ENCODE measurements at places on chromosomes 3 and 15.
A peak's percentile ranks its signal among the peaks of the same experiment; 100 is the strongest.

DNA sequence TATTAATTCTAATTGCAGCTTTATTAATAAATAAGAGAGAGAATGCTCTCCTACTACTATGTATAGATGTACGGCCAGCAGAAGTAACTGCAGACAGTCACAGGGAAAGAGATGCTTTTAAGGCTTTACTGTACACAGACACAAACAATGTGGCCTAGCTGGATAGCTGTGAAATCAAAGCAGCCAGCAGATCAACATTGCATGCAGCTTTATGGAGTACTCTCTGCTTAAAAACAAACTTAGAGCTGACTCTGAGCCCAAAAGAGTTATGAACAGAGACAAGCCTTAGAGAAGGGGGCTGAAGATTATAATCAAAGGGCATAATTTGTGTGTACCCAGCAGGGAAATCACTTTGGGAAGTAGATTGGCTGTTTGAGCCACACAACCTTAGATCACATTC is 47.2 kb downstream of the CADM2 start:
- no peak for DNase-seq

GRCh38 chr3:168782193-168782592 is 686.5 kb upstream of the GOLIM4 start:
- no peak for DNase-seq

DNA sequence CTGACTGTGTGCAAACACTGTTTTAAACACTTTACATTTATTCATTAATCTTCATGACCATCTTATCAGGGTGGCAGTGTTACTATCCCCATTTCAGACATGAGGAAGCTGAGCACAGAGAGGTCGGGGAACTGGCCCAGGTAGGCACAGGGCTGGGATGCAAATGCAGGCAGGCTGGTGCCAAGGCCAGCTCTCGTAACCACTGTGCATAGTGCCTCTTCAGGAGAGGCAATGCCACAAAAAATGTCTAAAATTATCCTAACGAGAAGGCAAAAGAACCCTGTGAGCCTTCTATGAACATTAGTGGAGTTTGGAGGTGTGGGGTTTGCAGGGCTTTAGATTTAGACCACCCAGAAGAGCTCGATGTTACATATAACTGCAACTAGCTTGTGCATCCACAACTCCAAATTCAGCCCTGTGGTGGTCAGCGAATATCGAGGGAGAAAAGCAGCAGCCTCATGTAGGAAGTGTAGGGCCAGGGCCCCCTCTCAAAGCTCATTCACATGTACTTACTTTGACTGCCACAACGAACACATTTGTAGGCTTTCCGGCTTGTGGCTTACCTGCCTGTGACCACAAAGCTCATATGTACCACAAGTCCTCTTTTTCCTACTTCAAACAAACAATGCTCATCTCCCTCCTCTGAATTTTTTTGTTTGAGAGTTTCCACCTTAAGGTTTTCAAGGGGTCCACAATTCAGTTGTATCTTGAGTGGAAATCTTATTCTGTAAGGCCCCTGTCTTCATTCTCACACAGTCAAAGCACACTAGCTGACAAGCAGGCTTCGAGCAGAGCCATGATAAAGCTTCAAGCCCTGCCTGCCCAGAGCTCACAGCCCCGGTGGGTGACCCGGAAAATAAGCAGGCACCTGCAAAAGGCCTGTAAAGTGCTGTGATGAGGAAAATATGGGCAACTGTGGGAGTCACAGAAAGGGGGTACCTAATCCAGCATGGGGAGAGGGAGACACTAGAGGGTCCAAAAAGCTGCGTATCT is 722.9 kb upstream of the CFAP20DC start:
- peak; percentile 45 for DNase-seq

DNA sequence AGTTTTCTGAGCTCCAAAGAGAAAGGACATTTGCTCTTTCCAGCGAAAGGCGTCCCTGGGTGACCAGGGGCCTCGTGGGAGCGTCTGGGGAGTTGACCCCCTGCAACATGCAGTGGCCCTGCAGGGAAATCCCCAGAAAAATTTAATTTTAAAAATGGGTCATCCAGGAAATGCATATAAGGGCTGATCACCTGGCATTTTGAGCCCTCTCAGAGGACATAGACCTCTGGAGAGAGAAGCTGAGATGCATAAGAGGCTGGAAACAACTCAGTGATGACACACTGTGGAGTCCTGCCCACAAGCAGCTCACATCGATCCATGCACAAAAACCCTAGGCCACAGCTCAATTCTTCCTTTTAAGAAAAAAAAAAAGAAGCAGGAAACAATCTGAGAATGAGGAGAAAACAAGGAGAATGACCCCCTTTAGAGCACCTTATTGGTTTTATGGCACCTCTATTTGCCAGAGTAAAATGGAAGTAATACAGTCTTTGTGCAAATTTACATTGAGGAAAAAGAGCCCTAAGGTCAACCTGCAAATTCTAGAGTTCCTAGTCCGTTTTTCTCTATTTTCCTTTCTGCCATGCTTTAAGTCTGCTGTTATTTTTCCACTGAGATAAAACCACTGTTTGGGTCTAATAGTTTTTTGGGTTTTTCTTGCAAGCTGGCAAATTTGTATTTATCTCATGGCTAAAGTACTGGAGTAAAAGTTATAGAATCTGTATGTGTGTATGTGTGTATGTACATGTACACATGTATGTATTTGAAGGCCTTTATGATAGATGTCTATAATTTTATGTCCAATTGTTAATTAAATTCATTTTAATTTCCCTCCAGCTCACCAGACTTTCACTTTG is 6.9 kb upstream of the BDH1 start:
- no peak for DNase-seq

DNA sequence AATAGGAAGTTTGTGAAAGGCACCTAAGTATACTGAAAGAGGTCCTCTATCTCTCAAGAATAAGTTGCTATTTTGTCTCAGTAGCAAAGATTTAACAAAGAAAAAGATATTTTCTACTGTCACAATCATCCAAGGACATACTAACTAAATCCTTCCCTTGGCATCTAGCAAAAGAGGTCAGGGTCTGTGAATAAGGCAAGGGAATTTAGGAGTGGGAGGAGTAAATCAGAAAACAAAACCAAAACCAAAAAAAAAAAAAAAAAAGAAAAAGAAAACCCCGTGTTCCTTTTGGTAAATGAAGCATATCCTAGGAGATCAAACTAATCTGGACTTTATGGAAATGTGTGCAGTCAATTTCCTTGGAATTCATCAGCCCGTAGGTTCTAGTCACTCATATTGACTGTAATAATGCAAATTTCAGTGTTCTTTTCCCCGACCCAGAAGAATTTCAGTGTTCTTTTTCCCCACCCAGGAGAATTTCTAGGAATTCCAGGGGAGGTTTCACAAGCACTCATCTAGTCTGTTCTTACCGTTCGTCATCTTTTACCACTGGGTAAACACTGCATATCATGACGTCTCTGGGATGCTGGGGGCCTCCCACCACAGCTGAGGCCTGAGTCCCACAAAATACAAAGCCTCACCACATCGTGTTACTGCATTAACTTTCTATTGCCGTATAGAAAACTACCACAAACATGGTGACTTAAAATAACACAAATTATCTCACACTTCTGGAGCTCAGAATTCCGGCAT is 113.8 kb upstream of the CCDC54 start:
- DNase-seq, result no peak

DNA sequence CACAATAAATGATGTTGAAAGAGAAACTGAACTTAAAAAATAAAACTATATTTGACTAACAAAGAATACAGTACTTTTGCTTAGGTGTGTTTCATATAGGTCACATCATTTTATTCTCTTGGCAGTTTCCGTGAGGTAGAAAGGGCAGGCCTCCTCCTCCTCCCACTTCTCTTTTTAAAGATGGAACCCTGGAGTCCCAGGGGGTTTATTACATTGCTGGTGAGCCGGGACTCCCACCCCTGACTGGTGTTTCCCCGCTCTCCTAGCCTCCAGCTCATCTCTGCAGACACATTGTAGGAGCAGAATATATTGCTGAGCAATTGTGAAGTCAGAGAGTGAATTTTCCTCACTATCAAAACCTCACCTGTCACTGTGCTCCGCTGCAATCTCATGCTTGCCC is 30.0 kb downstream of the ZDHHC23 start:
- DNase-seq, result no peak

- DNase-seq, result no peak
Observed at GRCh38 chr3:29503958-29504357, 223.1 kb downstream of the RBMS3 start.

Measured in CD8-positive, alpha-beta T cell (primary cell).